ENCODE measurements at places on chromosomes 3 and 15.

- no peak for DNase-seq
These were observed 29.8 kb downstream of the LDHAL6B start for GRCh38 chr15:59236394-59236793.

DNA sequence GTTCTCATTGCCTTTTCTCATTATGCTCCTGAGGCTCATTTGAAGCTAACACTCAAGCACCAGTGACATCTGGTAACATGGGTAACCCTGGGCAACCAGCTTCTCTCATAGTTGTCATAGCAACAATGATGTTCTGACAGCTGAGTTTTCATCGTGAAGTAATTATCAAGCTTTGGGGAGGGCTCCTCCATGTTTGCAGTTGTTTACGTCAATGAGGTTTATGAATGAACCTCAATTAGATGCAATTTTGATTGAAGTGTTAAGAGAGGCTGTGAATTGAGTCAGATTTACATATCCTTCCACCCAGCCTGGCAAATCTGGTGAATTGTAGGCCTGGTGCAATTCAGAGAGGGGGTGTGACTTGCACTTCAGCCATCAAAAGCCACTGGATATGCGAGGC lies 119.3 kb upstream of the CHD2 start:
- DNase-seq: no peak

DNA sequence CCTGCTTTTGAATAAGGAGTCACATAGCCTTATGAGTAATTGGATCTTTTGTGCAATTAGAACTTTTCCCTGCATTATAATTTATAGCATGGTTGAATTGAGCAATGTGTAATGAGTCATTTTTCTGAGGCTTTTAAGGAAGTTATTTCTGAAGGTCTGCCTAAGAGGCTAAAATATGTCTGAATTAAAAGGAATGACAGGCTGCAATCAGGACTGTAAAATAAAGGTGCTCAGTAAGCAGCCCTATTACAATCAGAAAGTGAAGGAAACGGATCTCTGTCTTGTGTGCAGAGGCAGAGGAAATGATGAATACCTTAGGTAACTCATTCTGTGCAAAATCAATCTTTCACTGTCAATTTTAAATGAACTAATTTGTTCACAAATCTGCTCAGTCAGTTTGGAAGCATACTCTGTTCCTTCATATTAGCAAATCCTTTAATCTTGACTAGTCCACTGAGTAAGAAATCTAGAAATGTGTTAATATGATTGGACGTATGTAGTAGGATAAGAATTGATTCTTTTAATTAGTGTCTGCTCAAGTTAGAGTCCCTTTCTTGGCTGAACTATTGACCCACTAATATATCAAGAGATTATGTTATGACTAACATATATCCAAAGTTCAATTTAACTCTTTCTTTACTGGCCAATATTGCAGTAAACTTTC lies 290.1 kb downstream of the ZIC1 start:
- no peak for DNase-seq

DNA sequence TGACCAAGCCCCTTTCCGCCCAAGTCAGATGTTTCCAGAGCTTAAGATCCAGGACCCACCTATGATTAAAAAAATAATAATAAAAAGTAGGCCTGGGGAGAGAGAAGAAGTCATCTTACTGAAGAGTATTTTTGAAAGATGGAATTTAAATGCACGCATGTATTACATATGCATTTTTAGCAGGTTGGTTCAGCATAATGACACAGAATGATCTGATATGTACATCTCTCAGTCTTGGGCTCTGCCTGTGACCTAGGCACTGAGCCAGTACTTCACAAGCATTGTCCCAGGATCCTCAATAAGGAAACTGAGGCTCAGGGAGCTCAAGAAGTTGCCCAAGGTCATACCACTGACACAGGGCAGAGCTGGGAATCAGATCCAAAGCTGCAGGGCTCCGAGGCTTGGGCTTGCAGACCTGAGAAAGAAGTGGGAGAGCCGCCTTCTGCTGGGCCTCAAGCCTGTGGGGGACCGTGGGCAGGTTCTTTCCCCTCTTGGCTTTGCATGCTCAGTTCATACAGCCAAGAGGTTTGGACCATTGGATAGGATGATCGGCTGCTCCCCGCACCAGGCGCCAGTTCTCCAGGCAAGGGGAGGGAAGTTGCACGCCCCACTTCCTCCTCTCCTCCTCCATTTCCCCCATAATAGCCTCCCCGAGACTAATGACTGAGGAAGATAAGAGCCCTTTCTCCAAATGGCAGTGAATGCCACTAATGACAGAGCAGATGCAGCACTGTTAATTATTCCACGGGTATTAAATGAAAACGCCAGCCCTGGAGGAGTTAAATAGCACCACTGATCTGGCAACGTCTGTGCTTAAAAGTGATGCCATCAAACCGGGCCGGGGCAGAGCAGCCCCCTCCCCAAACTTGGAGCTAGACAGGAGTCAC lies 6.9 kb downstream of the SLC6A1 start:
- no peak for DNase-seq
